NCI-H1105 (cell line): ENCODE measurements at places on chromosomes 11 and 22.

GRCh38 chr11:87187076-87187475 is 149.3 kb downstream of the TMEM135 start:
- no peak for DNase-seq

DNA sequence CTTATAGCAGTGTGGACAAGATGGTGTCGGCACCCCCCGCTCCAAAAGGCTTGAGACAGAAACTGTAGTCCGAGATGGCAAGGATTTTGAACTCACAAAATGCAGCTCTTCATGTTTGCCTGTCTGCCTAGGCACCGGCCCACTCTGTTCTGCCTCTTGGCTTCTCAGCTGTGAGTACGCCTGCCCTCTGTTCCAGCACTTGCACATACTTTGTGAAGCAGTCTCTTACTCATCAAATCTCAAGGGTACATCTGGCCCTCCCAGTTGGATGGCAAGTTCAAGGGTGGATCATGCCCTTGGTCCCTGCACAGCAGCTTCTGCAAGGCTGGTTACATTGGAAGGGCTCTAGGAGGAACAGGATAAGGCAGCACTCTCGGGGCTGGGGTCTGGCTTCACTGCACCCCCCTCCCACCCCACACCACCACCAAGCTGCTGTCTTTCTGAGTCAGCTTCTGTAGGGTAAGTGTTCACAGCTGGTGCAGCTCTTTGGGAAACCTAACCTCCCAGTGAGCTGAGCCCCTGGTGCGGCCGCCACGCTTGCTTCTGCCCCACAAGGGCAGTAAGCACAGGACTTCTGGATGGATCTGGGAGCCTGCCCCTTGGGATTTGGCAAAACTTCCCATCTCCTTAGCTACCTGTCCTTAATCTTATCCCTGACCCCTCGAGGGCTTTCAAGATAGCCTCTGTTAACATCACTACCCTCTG is 37.2 kb downstream of the FAM83F start:
- no peak for DNase-seq

DNA sequence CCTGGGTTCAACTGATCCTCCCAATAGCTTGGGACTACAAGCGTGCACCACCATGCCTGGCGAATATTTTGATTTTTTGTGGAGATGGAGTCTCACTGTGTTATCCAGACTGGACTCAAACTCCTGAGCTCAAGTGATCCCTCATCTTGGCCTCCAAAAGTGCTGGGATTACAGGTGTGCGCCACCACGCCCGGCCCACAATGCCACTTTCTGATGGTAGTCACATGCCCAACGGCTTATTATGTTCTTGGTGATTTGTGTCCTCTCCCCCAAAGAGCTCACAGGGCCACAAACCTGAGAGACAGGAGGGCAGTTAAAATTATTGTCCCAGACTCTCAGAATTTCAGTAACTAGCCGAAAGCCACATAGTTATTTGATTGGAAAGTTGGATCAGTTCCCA is 9.6 kb downstream of the GRIK4 start:
- no peak for DNase-seq

DNA sequence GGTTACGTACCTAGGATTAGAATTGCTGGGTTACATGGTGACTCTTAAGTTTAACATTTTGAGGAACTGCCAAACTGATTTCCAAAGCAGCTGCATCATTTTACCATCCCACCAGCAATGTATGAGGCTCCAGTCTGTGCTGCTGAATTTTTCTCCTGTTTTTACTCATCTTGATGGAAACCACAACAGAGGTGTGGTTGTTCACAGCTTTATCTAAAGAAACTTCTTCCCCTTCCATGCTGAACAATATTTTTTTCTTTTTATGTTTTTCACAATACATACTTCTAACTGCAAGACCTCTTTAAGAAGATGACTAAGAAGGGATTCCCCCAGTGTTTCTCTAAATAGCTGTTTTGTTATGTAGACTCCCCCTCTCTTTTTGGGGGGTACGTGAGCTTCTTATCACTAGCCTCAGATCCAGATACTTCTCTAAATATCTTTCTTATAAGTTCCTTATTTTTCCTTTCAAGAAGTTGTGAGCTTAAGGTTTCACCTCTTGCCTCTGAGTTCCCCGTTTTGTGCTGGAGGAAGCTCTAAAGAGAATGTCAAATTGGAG is 24.0 kb downstream of the TCP11L1 start:
- no peak for DNase-seq

- DNase-seq = no peak
Observed at GRCh38 chr11:75435571-75435925, 2.5 kb upstream of the KLHL35 start.

GRCh38 chr11:57303280-57303989 is 21.3 kb downstream of the TNKS1BP1 start:
- DNase-seq = no peak

- DNase-seq = no peak
Observed at GRCh38 chr11:10181811-10182210, 112.2 kb downstream of the SBF2 start.

DNA sequence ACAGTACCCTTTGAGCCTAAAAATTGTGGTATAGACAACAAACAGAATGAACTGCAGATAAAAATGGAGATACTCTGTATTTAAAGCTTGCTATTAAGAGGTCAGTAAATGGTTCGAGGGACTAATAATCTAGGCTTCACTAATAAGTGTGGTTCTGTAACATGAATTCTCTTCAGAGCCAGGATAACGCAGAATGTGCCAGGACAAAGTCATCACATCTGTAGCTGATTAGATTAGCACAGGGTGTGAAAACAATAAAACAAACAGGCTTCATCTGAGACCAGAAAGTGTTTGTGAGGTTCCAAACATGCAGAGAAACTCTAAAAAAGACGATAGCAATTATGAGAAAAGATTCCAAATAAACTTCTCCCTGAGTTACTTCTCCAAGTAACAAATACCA is 89.1 kb upstream of the LUZP2 start:
- DNase-seq = no peak

DNA sequence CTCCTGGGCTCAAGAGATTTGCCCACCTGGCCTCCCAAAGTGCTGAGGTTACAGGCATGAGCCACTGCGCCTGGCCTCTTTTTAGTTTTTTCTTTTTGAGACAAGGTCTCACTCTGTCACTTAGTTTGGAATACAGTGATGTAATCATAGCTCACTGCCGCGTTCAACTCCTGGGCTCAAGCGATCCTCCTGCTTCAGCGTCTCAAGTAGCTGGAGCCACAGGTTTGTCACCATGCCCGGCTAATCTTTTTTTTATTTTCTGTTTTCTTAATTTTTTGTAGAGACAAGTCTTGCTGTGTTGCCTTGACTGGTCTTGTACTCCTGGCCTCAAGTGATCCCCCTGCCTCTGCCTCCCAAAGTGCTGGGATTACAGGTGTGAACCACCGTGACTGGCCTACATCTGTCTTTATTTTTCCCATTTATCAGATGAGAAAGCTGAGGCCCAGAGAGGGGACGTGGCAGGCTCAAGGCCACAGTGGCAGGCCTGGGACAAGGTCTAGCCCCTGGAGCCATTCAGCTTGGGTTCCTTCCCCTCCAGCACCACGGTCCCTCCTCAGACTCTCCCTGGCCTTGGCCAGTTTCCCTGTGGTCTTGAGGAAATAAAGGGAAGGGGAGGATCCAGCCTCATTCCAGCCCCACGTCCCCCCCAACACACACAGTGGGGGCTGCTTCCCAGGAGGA is 2.8 kb upstream of the KDELR3 start:
- no peak for DNase-seq

DNA sequence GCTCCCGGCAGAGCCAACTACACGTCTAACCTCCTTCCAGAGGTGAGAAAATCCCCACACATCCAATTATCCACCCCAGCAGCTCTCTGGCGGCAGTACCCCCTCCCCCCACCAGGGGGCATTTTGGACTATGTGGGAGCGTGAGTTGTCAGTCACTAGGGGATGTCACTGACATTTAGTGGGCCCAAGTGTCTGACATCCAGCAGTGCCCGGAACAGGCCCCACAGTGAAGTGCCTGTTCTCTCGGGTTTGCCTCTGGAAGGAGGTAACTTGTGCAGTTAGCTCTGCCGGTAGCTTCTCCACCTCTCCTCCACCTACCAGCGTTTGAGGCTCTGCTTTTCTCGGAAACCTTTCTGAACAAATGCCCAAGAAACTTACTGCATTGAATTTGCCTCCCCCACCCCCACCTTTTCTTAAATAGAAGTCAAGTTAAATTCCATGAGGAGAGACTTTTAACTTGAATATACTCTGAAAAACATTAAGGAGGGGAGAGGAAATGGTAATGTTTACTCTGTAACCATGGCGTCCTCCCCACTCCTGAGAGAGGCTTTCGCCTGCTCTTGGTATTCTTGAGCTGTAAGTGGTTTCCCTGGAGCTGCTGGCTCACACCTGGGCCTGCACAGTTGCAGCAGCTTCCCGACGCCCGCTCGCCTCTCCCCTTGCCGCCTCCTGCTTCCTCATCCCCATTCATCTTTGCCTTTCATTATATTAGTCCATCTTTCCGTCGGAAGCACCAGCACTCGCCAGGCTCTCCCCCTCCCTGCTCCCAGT is 112.8 kb downstream of the WNT7B start:
- peak; percentile 71 for DNase-seq

DNA sequence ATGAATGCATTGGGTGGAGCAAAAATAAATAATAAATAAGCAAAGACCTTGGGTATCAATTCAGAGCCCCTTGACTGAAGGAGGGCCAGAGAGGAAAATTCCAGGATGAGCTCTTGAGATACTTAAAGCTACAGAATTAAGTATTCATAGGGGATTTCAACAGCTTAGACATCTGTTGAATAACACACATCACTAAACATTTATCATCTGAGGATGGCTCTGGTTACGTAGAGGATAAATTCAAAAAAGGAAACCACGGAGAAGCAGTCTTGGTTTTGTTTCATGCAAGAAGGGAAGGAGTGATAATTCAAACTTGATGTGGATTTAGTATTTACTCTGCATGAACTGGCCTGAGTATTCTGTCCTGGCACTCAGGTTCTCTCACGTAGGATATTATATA is 29.8 kb downstream of the ARHGAP42 start:
- no peak for DNase-seq

GRCh38 chr11:67507242-67507863 is 609 bp downstream of the CDK2AP2 start:
- DNase-seq = no peak

GRCh38 chr11:122175306-122175705 is 59.3 kb upstream of the BLID start:
- no peak for DNase-seq

DNA sequence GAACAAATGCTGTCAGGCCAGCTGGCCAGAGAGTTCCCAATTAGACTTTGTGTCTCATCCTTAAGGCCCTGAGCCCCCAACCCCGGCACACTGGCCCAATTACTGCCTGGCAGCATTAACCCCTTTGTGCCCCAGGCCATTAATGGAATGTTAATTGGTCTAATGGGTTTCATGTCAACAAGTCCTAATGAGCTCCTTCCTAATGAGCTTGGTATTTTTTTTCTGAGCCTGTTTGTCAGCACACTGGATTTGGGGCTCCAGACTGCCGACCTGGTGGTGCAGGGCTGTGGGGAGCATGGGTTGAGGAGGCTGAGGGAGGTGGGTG is 148.8 kb downstream of the FEZ1 start:
- DNase-seq = no peak

- DNase-seq = no peak
Observed at GRCh38 chr22:25131198-25131887, 68.3 kb upstream of the CRYBB3 start.

DNA sequence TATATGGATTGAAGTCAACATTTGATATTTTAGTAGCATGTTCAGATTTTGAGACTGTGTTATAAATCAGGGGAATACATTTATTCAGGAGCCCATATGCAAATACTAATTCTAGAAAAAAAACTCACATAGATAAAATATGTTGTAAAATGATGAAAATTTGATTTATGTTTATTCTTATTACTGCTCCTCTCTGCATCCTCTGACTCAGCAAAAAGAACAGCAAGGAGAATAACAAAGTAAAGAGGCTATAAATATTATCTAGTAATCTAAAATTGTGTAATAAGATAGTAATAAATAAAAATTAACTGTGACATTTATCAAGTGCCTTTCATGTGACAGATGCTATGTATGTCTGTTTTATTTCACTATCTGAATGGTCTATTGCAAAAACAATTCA is 507.2 kb upstream of the ANO3 start:
- no peak for DNase-seq

DNA sequence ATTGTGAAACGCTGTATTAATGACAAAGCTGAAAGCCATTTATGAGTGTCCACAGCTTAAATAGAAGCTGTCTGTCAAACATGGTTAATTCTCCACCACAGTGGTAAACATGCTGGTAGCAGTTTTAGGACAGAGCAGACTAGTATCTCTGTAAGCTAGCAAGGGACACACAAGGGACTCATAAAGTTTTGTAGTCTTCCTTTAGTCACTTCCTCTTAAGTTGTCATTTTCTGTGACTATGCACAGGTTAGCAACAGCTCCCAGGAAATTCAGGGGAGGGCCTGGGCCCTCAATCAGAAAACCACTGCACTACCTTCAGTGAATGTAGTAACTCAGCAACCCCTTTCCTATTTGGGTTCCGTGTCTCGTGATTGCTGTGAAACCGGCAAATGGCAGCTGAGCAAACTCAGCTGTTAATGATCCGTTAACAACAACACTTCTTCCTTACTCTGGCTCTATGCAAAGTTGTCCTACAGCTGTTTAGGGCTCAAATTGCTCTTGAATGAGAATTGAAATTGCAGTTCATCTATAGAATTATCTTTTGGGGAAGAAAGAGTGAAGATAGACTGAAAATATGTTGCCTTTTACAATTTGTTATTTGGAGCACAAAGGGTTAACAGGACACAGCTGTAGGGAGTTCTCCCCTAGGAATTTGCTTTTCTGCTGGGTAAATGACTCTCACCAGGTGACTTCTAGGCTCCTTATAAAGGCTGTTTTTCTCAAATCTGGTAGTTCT is at the start of gene MMP26:
Gene MMP26, plus strand, starts transcription at position 731 of the 736 bp plus-strand sequence.
- DNase-seq = peak; percentile 84

DNA sequence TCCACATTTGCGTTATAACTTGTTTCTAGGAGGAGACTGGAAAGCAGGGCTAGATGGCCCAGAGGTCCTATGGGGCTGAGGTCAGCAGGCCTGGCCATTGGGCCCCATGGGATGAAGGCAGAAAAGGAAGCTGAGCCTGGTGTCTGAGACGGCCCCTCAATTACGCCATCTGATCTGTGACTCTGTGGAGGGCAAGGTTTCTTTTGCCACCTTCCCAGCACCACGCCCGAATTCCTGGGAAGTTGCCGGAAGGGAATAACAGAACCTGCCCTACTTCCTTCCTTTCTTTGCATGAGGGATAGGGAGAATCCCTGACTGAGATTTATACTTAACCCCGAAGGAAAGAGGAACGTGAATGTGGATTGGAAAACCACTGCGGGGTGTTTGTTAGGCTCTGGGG is 118.1 kb downstream of the MPPED1 start:
- DNase-seq = no peak
